ENCODE measurements at places on chromosomes 2 and 18. TPM values are rescaled to one million over a fixed set of nuclear protein-coding genes. Genes with fewer than 3 reads are reported as not detected.
A peak's percentile ranks its signal among the peaks of the same experiment; 100 is the strongest.

Gene DPP10
- 6.0 TPM for total RNA-seq

DNA sequence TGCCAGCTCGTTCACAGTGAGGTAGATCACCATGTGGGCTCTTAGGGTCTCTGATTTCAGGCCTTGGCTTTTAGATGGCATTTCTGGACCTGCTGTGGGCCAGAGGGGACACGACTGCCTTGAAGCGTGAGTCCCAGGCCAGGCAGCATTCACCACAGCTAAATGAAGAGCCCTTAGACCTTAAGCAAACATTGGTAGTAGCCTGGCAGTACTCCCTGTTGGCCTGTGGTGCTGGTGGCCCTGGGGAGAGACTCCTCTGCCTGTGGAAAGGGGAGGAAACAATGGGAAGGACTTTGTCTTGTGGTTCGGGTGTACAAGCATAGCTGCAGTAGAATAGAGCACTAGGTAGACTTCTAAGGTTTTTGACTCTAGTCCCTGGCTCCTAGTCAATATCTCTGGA, 456.0 kb upstream of the DCC start:
- no peak for DNase-seq

DNA sequence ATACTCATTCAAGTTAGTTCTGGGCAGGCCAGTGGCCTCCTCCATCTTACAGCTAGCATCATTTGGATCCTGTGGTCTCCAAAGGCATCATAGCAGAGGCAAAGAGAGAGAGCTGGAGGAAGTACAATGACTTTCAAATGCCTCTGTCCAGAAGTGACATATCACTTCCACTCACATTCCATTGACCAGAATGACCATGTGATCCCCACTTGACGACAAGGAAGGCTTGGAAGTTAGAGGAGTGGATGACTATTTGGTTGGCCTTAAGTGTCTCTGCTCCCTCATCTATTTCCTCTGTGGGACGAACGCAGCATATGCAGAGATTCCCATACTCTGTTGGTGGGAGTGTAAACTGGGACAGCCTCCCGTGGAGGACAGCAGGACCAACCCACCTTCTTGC, 27.8 kb upstream of the MLPH start:
- no peak for DNase-seq

- no peak for DNase-seq
These were observed 371.6 kb downstream of the HRH4 start for GRCh38 chr18:24831871-24832665.

DNA sequence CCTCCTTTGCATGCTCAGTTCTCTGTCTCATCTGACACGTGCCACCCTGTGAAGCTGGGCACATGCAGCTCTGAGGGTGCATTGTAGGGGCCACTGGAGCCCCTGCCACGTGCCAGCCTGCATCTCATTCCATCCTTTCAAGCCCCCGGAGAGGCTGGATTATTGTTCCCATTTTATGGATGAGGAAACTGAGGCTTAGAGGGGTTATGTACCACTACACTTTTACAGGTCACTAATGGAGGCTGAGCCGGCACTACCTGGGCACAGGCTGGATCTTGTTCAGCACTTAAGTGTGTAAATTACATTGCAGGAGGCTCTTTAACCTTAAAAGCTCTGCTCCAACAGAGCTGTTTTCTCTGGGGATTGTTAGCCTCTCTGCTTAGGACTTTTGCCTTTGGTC, 47.5 kb downstream of the KCNIP3 start:
- no peak for DNase-seq

DNA sequence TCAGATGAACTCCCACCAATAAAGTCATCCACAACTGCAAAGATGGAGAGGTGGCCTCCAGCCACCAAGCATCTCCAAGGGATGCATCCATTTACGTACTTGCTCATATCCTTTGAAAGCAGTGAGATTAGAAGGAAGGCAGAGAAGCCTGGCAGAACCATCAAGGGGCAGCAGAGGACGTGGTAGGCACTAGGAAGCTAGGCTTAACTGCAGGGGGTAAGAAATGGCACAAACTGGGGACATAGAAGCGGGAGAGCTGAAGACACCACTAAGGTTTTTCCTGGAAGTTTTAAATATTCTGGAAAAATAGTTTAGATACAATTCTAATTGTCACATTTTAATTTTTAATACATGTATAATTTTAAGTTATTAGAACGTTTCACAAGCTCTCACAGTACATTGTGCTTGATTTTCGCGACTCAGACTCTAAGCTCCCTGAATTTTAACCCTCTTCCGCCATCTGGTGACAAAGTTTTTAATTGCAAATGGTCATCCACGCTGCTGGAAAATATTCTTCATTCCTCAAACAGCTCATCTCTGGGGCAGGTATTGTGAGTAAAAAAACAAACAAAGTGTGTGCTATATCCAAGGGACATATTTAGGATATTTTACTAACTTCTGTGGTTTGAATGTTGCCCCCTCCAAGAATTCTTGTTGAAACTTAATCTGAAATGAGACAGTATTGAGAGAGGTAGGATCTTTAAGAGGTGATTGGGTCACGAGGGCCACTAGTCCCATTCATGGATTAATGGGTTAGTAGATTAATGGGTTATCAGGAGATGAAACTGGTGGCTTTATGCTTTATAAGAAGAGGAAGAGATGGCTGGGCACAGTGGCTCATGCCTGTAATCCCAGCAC, 1.6 kb upstream of the PSTPIP2 start:
- DNase-seq, result peak; percentile 36

Measured in WTC11 (cell line).